ENCODE measurements at places on chromosomes 3 and 15.

- no peak for DNase-seq
These were observed 145.1 kb downstream of the LRRC28 start for GRCh38 chr15:99396375-99396774.

DNA sequence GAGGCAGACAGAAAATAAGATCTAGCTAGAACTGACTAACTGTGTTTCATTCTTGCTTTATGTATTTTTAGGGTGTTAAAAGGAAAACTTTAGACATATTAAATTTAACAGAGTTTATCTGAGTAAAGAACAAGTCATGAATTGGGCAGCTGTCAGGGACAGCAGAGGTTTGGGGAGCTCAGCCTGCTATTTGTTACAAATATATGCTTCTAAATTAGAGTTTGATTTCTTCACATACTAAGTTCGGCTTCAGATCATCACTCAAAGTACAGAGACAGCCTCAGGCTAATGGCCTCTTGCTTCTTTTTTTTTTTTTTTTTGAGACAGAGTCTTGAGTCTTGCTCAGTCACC is 21.9 kb downstream of the EFCC1 start:
- no peak for DNase-seq

DNA sequence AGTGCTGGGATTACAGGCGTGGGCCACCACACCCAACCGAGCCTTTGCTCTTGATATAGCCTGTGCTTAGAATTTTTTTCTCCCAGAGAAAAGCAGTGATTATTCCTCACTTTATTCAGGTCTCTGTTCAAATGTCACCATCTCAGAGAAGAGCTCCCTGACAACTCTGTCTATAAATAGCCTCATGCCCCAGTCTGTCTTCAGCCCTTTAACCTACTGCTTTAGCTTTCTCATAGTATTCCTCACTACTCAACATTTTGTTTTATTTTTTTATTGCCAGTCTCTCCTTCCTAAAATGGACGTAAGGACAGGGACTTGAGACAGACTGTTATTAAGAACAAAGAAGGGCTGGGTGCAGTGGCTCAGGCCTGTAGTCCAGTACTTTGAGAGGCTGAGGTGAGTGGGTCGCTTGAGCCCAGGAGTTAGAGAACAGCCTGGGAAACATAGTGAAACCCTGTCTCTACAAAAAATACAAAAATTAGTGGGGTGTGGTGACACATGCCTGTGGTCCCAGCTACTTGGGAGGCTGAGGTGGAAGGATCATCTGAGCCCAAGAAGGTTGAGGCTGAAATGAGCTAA is 78.7 kb upstream of the TTBK2 start:
- DNase-seq: no peak

- DNase-seq: peak; percentile 27
These were observed 435 bp downstream of the SLC35G2 start for GRCh38 chr3:136819392-136819730.

- DNase-seq: no peak
These were observed 19.5 kb downstream of the BCL6 start for GRCh38 chr3:187725653-187726370.

GRCh38 chr3:133230195-133230594 is 169.7 kb upstream of the BFSP2 start:
- DNase-seq: no peak

DNA sequence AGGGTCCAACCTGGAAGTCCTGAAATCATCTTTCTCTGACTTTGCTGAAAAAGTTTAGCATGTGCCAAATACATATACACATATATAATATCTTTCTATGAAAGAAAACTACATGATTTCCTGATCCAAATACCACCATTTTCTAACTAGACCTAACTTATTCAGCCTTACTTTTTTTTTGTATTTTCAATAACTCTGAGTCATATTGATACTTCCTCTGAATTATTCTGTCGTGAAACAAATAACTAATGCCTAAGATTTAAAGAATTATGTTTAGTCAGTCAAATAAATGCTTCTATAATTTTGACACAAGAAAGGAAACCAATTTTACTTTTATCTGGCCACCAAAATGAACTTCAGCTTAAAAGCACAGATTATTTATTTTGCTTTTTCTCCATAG is 760.2 kb upstream of the GBE1 start:
- DNase-seq: no peak

DNA sequence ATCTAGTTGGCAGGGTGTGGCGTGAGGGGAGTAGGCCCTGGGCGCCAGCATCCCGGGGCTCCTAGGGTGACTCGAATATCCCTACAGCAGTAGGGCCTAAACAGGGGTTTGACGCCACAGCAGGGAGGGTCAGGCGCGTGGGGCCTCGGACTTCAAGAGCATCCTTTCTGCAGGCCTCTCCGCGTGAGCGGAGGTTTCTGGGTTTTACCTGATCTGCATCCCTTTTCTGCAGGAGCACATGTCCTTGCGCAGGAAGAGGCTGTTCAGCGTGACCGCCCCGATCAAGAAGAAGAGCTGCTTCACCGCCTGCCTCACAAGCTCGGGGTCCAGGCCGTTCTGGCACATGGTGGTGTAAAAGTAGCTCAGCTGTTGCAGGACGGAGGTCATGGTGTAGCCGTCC is 13.5 kb upstream of the GNB5 start:
- no peak for DNase-seq

- no peak for DNase-seq
These were observed 28.1 kb downstream of the LSAMP start for GRCh38 chr3:116417151-116417550.

Data from K562 (cell line).